Fibroblast of villous mesenchyme (primary cell): ENCODE measurements at places on chromosomes 1 and 21. TPM values are rescaled to one million over a fixed set of nuclear protein-coding genes. Genes with fewer than 3 reads are reported as not detected.

The TFF2 gene
- not detected in 2 replicates for total RNA-seq

The IKBKE gene
- 23.7 and 25.8 TPM in 2 replicates for total RNA-seq

The ADAM30 gene
- total RNA-seq: under 0.01 TPM in 1 of 2 replicates, not detected in the other

The DCST2 gene
- total RNA-seq: not detected in 2 replicates

The ACTL8 gene
- total RNA-seq: not detected in 2 replicates
